ENCODE measurements at places on chromosomes 12 and 14. TPM values are rescaled to one million over a fixed set of nuclear protein-coding genes. Genes with fewer than 3 reads are reported as not detected.

- no peak for DNase-seq
- H3K4me3 ChIP-seq = no peak overlapping the region
- no peak overlapping the region for H3K27ac ChIP-seq
- no peaks in the 10 kb centered on the region for H3K4me1 ChIP-seq
Observed at GRCh38 chr12:131380220-131380964, 330.5 kb upstream of the SFSWAP start.

GRCh38 chr12:123465084-123465483 lies 7.1 kb downstream of the SNRNP35 start:
- peaks cover 7% of the 10 kb centered on the region for H3K4me1 ChIP-seq
- no peak overlapping the region for H3K4me3 ChIP-seq
- no peak overlapping the region for H3K27ac ChIP-seq
- no peak for DNase-seq
- H3K36me3 ChIP-seq = peaks cover 24% of the 10 kb centered on the region
- no peaks in the 10 kb centered on the region for H3K27me3 ChIP-seq

DNA sequence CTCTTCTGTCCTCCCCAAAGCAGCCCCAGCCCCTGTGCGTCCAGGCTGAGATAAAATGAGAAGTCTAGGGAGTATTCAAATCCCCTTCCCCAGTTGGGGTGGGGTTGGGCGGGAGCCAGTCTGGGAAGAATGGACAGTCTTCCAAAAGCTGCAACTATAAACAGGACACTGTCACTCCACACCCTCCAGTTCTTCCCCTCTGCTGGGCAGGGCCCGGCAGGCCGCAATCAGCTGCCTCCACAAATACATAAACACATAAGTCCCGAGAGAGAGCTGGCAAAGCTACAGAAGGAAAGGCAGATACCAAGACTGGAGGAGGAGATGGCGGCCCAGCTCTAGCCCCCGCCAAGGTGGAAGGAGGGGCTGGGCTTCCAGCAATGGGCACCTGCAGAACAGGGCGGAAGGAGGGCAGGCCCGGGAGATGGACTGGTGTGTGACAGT lies 12.7 kb downstream of the LTBP2 start:
- DNase-seq = no peak
- no peak overlapping the region for H3K27ac ChIP-seq
- H3K36me3 ChIP-seq = no peaks in the 10 kb centered on the region
- peaks cover 11% of the 10 kb centered on the region for H3K4me1 ChIP-seq
- no peak overlapping the region for H3K4me3 ChIP-seq
- peaks cover 5% of the 10 kb centered on the region for H3K27me3 ChIP-seq

DNA sequence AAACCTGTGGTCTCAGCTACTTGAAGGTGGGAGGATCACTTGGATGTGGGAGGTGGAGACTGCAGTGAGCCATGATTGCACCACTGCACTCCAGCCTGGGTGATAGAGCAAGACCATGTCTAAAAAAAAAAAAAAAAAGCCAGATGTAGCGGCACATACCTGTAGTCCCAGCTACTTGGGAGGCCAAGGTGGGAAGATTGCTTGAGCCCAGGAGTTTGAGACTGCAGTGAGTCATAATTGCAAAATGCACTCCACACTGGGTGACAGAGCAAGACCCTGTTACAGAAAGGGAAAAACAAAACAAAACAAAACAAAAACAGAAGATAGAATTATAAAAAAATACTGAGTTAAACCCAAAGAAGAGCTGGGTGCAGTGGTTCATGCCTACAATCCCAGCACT lies 29.1 kb upstream of the APOF start:
- no peak overlapping the region for H3K4me3 ChIP-seq
- H3K27me3 ChIP-seq = no peaks in the 10 kb centered on the region
- no peak for DNase-seq

- H3K4me3 ChIP-seq = peak within 1 kb of the TSS; percentile 95
- peak within 1 kb of the TSS; percentile 100 for H3K27ac ChIP-seq
- peak; percentile 89 for DNase-seq
- H3K4me1 ChIP-seq = peaks cover 31% of the 10 kb centered on the region
- H3K27me3 ChIP-seq = no peaks in the 10 kb centered on the region
Observed at GRCh38 chr12:389142-390096, at the start of gene KDM5A. TSS of gene KDM5A (minus strand) at chr12:389320. CDS start at chr12:389091, 229 bp downstream.

DNA sequence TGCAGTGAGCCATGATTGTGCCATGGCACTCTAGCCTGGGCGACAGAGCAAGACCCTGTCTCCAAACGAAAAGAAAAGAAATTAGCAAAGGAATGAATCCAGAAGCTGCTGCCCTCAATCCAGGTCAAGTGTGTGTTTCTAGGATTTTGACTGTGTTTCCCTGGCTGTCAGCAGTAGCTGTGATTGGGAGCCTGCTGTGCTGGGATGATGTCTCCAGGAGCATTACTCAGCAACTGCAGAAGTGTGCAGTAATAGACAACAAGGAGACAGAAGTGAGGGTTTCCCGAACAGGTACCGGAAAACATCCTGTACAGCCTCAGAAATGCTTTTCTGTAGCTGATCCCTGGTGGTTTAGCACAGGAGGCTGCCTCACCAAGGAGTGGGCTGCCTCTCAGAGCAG lies 492.5 kb downstream of the FUT8 start:
- H3K36me3 ChIP-seq = peaks cover 3% of the 10 kb centered on the region
- no peaks in the 10 kb centered on the region for H3K4me1 ChIP-seq

GRCh38 chr14:94887591-94887990 lies 117.7 kb upstream of the GSC start:
- H3K36me3 ChIP-seq = no peaks in the 10 kb centered on the region
- H3K27me3 ChIP-seq = no peaks in the 10 kb centered on the region
- H3K27ac ChIP-seq = no peak overlapping the region
- DNase-seq = no peak

- no peaks in the 10 kb centered on the region for H3K4me1 ChIP-seq
- H3K4me3 ChIP-seq = no peak overlapping the region
- no peaks in the 10 kb centered on the region for H3K36me3 ChIP-seq
- peaks cover 5% of the 10 kb centered on the region for H3K27me3 ChIP-seq
- DNase-seq = no peak
- H3K27ac ChIP-seq = no peak overlapping the region
Observed at GRCh38 chr12:4217091-4217490, 56.5 kb upstream of the CCND2 start.

DNA sequence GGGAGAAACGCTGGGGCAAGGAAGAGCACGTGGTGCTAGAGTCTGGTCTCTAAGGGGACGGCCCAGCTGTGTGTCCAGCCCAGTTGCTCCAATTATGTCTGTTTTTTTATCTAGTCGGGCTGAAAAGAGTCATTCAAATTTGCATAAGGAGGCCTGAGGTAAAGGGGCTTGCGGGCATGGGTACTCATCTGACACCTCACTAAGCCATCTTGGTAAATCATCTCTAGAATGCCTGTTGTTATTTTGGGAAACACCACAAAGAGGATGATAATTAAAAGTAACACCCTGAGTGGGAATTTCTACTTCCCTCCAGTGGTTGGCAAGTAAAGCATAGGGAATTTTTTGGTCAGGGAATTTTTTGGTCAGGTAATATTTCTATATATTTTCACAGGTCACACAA lies 196.1 kb upstream of the ALG10B start:
- H3K4me3 ChIP-seq = no peak overlapping the region
- H3K27me3 ChIP-seq = no peaks in the 10 kb centered on the region
- no peak overlapping the region for H3K27ac ChIP-seq

The RAB15 gene
- 25.0 TPM for total RNA-seq

The LPAR5 gene
- total RNA-seq = 1.3 TPM
